ENCODE measurements at places on chromosomes 12 and 14. TPM values are rescaled to one million over a fixed set of nuclear protein-coding genes. Genes with fewer than 3 reads are reported as not detected.

NXPH4 gene
- total RNA-seq, result not detected

SMCO3 gene
- total RNA-seq, result 0.52 TPM

RNASE1 gene
- 113 TPM for total RNA-seq

SYCP3 gene
- not detected for total RNA-seq

GPX2 gene
- total RNA-seq, result not detected

BHLHE41 gene
- total RNA-seq, result 1.0 TPM

PLEKHG7 gene
- total RNA-seq, result 0.52 TPM
